ENCODE measurements at places on chromosomes 6 and 20.

- DNase-seq, result no peak
Observed at GRCh38 chr6:166257911-166258318, 50.3 kb downstream of the PRR18 start.

- no peak for DNase-seq
Observed at GRCh38 chr20:18058661-18059467, 1.1 kb upstream of the OVOL2 start.

DNA sequence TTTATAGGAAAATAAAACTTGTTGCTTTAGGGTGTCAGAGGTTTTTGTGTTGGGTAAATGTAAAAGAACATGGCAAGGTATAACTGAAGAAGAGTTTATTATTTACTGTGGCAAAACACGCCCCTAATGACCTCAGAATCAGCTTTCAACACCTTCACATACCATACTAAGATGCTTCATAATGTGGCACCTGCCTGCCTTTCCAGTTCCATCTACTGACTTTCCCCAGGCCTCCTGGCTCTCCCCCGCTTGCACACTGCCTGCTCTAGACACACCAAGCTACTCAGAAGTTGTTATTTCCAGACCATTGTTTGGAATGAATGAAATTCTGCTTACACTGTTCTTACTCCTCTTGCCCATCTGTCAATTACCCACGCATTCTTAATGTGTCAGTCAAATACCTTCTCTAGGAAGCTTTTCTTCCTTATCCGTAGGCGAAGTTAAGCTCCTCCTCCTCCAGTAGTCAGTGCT is 1.8 kb downstream of the TIAM2 start:
- peak; percentile 57 for DNase-seq

- DNase-seq, result no peak
Observed at GRCh38 chr6:115976321-115976870, 84.3 kb downstream of the FRK start.

GRCh38 chr6:132969196-132969595 is 154.8 kb downstream of the RPS12 start:
- no peak for DNase-seq

- peak; percentile 15 for DNase-seq
Observed at GRCh38 chr6:166707045-166707444, 80.0 kb upstream of the RPS6KA2 start.

- DNase-seq, result no peak
Observed at GRCh38 chr6:150687508-150687907, 87.8 kb downstream of the PLEKHG1 start.

GRCh38 chr6:135932651-135933050 is 81.2 kb downstream of the PDE7B start:
- DNase-seq, result no peak

DNA sequence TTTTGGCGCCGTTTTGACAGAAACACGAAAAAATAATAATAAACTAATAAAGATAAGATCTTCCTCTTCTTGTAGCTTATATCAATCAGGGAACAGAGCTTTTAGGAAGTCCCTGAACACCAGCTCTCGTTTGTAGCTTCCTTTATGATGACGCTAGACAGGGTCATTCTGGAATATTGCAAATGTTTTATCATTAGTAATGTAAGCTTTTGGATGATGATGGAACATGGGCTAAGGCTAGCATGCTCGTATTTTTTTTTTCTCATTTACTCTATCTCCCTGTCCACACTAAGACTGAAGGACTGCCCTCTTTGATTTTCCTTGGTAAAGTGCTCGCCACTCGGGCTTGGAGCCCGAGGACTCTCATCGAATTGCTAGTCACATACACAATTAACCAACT is 22.1 kb upstream of the POM121L2 start:
- DNase-seq, result no peak

DNA sequence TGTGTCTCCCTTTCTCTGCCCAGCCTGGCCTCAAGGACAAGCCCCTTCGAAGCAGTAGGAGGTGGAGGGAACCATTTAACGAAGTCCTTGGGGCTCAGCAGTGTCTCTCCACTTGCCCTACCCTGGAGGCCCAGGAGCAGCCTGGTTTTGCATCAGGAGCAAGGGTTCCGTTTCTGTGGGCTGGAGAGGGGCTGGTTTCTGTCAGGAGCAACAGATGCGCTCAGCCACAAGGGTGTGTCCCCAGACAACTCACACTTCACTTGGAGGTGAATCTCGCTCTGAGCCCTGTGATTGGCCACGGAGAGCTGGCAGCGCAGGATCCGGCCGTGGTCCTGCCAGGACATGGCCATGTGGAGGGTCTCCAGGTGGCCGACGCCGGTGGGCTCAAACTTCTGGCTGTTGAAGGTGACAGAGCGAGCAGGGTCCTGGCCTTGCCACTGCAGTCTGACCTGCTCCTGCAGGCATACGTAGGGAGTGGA is 6.9 kb downstream of the SIGLEC1 start:
- no peak for DNase-seq

GRCh38 chr6:118770112-118770788 is 118.9 kb upstream of the CEP85L start:
- DNase-seq, result no peak

DNA sequence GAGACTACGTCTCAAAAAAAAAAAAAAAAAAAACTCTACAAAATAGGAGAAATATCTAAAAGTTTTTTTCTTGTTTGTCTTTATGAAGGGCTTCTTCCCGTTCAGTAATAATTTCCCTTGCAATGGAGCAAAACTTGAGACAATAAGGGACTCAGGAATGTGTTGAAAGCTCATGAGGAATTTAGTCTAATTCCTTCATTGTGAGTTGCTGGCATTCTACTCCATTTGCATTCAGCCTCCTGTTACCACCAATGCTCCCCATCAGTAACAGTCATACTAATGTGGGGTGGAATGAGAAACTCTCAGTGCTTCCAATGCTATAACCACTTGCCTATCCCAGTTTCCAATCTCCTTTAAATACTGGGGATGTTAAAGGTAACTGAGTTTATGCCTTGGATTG is 576.7 kb upstream of the AGPAT4 start:
- no peak for DNase-seq

- no peak for DNase-seq
Observed at GRCh38 chr6:39925931-39926290, 8.4 kb downstream of the MOCS1 start.

- DNase-seq, result no peak
Observed at GRCh38 chr6:69379518-69379917, 417.3 kb downstream of the LMBRD1 start.

DNA sequence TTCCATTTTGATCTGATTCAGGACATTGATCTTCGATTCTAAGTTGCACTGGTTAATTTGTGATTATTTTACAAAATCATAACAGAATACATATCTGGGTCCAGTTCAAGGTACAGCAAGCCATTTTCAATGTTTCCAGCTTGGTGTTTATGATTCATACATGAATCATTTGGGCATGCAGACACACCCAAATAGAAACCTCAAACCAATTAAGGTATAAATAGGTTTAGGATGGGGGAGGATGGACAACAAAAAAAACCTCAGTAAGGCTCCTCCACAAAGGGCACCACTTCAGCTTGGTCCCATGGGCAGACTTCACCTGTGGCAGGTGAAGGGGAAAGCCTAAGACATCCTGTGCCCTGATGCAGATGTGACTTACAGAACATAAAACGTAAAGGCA is 192.7 kb downstream of the KHDC1L start:
- peak; percentile 5 for DNase-seq

- DNase-seq, result no peak
Observed at GRCh38 chr6:63910863-63911551, 275.4 kb downstream of the PHF3 start.

DNA sequence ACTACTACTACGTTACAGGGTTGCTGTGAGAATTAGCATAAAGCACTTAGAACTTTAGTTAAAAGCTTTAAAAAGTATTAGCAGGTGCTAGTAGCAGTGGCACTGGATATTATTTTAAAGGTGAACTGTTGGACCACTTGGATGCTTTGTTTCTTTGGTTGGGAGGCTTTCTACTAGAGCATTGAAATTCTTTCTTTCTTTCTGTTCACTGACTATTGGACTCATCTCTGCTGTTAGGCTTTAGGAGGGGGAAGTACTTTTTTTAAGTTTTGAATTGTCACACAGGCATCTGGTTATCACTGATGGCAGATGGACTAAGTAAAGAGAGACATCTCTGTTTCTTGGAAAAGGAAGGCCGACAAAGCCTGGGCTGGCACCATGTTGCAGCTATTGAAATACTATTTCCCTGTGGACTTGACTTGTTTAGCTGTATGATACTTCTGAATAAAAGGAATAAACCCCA is 4.8 kb downstream of the TBPL1 start:
- DNase-seq, result no peak

- DNase-seq, result no peak
Observed at GRCh38 chr20:43309266-43309665, 119.6 kb upstream of the PTPRT start.

- DNase-seq, result no peak
Observed at GRCh38 chr6:45072016-45072415, 256.1 kb upstream of the RUNX2 start.

DNA sequence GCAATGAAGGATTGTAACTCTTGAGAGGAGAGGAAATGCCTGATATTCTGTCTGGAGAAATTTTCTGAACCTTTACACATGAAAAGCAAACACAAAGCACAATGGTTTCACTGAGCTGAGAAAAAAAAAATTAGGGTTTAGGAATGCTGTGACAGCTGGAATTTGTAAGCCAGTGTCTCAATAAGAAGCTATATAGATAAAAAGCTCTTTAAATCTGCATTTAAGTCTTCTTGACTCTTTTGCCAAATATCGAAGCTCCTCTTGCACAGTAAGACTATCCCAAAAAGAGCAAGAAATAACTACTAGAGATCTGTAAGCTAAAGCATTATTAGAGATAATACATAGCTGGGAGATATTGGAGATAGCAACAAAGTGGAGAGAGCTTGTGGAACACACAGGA is 1334.0 kb upstream of the CITED2 start:
- no peak for DNase-seq

- peak; percentile 72 for DNase-seq
Observed at GRCh38 chr20:53828682-53829254, 235.1 kb upstream of the ZNF217 start.
